ENCODE measurements at places on chromosomes 12 and 14. TPM values are rescaled to one million over a fixed set of nuclear protein-coding genes. Genes with fewer than 3 reads are reported as not detected.

- DNase-seq = no peak
Measured at GRCh38 chr12:42744539-42745182, 155.1 kb upstream of the PRICKLE1 start.

DNA sequence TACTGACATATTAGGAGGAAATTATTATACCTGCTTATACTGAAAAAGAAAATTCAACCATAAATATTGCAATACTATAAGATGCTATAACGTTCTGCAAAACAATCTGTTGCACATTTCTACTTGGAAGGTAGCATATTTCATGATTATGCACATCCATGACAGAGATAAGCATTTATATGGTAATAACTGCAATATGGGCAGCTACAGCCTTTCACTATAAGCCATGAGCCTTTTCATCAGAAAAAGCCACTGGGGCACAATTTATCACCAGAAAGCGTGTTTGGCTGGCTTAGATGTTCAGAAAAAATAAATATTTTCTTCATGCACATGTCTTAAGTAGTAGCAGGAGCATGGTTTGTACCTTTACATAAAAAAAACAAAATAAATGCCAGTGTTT is 340.7 kb downstream of the GALC start:
- no peak for DNase-seq

The MYH6 gene
- total RNA-seq = 4,258 TPM

The GALNT9 gene
- 1.6 TPM for total RNA-seq

The CARMIL3 gene
- total RNA-seq = 0.12 TPM

The OTUB2 gene
- 0.52 TPM for total RNA-seq
